ENCODE measurements at places on chromosomes 13 and 19.
A peak's percentile ranks its signal among the peaks of the same experiment; 100 is the strongest.

DNA sequence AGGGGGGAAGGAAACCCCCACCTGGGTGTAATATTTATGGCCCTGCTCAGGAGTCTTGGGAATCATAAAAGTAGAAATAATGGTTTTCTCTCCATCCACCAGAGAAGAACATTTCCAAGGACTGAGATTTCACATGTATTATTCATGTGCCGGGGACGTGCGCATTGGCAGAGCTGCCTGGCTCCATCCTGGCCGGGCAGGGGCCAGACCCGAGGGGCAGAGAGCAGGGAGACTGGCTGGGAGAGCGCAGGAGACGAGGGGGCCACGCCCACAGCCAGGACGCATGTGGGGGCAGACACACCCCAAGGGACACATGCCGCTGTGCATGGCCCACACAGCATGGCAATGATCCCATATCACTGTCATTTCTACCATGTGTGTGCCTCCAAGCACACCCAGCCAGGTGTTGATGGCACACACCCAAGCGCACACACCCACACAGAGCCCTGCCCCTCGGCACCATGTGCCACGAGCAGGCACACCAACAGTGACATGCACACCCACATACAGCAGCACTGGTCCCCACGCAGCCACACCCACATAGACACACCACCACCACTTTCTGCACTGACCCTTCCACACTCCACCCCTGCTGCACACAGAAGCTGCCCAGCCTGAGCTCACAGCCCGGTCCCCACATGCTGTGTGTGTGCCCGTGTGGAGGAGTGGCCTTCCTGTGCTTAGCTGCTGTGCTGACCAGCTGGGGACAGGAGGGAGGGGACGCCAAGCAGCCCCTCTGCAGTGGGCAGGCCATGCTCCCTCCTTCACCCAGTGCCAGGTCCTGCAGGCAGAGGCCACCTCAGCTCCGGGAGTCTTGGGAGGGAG is 39.3 kb downstream of the CEBPG start:
- DNase-seq, result no peak

- no peak for DNase-seq
Measured at GRCh38 chr19:27911122-27911898, 1301.6 kb downstream of the UQCRFS1 start.

DNA sequence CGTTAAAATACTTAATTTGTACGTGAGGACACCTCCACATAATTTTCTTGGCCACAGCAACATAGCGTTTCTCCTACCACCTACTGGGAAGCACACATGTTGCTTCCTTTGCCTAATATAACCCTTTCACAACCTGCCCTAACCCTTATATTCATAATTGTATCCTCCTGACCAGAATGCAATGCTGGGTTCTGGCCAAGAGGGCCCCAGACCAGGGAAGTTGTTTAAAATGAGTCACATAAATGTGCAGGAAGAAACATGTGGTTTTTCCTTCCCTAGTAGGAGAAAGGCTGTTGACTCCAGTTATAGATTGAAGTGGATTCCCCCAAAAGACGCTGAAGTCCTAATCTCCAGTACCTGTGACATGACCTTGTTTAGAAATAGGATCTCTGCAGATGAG is 187.3 kb downstream of the NUFIP1 start:
- no peak for DNase-seq

DNA sequence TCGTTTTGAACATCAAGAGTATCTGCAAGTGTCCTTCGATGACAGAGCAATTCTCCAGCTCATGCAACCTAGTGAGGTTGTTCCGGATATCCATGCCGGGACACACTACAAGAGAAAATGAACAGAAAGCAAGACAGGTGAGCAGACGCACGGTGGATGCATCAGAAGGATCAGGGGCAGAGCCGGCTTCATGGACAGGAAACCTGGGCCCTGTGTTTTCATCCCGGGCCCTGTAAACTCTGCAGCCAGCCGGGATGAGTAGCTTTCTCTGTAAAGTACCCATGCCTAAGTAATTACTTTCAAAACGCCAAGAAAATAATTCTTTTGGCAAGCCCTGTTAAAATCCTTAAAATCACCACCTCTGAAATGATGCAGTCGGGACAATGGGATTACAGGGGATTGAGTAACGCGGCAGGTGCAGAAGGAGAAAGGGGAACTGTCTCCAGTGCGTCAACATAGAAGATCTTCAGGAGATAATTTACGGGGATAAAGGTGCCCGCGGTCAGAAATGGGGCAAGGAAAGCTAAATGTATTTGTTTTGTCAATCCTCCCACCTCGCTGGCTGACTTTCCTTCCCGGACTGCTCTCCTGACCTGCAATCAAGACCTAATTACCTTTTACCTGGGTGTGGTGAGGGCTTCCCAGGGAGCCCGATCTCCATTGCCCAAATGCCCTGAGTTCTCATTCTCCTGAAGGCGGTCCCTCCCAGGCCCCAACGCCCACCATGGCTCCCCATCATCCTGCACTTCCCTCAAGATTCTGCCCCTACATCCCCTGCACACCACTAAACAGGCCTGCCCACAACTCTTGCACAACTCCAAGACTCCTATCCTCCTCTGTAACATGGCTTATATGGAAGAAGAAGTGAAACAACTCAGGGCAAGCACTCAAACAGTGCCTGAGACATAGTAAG is 26.2 kb downstream of the INSR start:
- DNase-seq, result no peak

DNA sequence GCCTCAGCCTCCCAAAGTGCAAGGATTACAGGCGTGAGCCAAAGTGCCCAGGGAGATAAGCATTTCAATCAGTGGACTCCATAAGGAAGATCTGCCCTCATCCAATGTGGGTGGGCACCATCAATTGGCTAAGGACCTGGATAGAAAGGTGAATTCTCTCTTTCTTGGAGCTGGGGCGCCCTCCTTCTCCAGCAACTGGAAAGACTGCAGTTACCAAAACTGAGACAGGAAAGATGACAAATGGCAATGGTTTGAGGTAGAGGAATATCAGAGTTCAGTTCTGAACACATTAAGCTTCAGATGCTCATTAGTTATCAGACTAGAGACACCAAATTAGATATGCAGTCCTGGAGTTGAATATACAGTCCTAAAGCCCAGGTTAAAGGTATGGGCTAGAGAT is 10.5 kb upstream of the ELF1 start:
- DNase-seq, result no peak

DNA sequence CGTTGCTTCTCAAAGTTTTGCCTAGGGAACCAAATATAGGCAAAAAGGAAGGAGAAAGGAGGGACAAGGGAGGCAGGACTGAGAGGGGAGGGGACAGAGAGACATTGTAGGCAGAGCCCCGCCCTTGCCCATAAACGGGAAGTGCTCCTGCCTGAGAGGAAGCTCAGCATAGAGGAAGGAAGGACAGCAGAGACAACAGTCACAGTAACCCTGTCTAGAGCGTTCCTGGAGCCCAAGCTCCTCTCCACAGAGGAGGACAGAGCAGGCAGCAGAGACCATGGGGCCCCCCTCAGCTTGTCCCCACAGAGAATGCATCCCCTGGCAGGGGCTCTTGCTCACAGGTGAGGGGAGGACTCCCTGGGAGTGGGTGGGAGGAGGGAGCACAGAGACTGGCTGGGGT is at the start of gene CEACAM21:
Gene CEACAM21 (plus strand): TSS at position 169 of the 400 bp plus-strand sequence. CDS start 109 bp downstream, at position 278.
- DNase-seq, result no peak

- DNase-seq, result peak; percentile 37
Measured at GRCh38 chr13:50668049-50668448, 175.4 kb downstream of the DLEU7 start.

DNA sequence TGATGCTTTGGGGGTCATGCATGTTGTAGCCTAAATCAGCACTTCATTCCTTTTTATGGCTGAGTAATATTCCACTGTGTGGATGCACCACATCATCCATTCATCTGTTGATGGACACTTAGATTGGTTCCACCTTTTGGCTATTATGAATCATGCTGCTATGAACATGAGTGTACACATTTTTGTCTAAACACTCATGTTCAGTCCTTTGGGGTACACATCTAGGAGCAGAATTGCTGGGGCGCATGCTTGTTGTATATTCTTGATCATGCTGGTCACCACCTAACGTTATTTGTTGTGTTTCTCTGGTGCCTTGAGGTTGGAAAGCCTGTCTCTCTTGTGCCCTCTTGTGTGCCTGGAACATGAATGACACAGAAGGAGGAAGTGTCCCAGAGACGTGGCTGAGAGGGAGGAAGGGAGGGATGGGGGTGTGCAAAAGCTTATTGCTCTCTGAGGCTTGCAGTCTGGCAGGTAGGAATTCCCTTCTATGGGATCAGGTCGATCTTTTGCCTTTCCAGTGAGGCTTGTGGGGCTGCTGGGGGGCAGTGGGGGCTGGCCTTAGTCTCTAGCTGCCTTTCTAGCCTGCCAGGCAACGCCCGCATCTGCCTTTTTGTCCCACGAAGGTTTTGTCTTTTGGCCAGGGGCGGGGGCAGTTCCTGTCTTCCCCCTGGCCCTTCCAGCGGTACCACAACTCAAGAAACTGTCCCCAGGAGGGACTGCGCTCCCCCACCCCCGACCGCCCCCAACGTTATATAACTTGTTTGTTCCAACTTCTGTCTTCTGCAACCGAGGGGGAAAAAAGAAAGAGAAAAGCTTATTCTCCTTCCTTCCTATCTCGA is 7.6 kb downstream of the KLHL26 start:
- DNase-seq, result no peak

GRCh38 chr19:35267818-35268535 is 785 bp upstream of the USF2 start:
- DNase-seq, result no peak

- no peak for DNase-seq
Measured at GRCh38 chr19:44003461-44004009, 778 bp downstream of the ZNF230 start.
